CD4-positive, alpha-beta T cell treated with Interleukin-15 for 4 hours (primary cell): ENCODE measurements at places on chromosomes 1 and 21.
A peak's percentile ranks its signal among the peaks of the same experiment; 100 is the strongest.

DNA sequence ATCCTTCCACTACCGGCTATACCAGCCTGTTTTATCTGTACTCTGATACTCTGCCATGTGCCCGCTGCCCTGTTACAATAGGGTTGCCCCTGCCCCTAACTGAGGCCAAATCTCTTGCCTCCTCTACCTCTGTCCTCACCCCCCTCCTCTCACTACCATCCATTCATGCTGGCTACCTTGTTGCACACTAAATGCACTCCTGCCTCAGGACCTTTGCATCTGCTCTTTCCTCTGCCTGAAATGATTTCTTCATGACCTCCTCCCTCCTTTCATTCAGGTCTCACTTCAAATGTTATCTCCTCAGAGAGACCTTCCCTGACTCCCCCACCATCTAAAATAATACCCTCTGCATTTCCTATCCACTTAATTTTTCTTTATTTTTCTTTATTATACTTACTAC lies 7.7 kb upstream of the SYDE2 start:
- no peak for DNase-seq

GRCh38 chr1:38772026-38772425 lies 87.5 kb downstream of the RRAGC start:
- no peak for DNase-seq

- DNase-seq, result no peak
Measured at GRCh38 chr1:184947497-184948256, 26.6 kb downstream of the NIBAN1 start.

DNA sequence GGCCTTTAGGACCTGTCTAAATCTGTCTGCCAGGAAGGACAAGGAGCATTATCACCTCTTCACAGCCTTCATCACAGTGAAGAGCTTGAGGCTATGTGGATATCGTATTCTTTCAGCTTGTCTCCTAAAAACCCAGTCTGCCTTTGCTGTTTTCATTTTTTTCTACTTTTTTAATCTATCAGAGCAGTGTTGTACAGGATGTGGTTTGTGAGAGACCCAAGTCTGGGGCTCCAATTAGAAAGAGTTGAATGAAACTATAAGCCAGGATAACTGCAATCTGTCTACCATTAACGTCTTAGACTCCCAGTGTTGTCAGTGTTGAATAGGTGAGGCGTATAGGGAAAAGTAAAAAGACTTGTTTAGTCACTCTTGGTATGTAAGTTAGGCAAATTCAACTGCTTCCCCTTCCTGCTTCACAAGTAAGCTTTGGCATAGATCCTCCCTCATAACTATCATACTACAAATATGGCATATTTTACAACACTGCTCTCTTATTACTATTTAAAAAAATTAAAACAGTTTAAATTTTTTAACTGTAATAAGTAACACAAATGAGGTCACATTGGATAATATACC lies 1225.8 kb upstream of the PRMT6 start:
- no peak for DNase-seq

DNA sequence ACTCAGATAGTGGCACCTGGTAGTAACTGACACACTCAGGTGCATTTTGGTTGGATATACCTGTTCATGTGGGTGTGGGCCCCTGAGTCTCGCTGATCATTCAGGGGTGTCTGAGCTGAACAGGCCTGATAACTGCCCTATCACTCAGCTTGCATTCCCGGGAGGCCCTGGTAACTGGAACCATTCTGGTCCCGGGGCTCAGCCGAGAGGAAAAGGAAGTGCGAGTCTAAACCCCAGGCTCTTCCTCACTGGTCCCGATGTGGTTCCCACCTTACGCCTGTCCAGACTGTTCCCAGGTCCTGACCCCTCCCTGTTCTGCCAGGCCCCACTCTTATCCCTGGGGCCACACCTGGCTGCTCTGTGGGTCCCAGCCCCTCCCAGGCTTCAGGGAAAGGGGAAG lies 11.7 kb upstream of the CDK18 start:
- no peak for DNase-seq

DNA sequence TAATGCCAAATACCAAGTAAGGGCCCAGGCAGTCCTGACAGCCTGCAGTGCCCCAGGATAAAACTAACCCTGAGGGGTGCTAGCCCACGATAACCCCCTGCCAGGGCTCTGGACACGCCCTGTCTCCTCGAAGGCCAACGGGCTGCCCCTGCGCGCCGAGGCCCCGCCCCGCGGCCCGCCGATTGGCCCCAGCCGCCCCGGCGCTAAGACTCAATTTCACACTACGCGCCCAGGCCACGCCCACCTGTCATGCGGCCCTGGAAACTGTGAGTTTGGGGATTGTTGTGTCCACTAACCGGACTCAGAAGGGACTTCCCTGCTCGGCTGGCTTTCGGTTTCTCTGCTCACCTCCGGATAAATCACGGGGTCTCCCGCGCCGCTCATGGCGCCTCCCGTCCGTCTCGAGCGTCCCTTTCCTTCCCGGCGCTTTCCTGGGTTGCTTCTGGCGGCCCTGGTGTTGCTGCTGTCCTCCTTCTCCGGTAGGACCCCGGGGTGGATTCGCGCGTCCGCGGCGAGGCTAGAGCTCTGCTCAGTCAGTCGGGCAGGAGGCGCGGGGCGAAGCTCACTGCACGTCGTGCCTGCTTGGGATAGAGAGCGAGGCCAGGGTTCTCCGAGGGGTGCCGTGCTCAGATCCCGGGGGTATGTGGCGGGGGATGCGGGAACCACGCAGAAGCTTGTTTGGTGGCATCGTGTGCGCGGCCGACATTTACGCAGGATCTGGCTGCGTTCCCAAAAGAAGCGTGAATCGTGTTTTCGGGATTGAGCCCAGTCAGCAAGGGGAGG lies at the start of gene CR1L:
TSS of gene CR1L (plus strand) at position 282 of the 783 bp plus-strand sequence. CDS start at position 383, 101 bp downstream.
- peak; percentile 45 for DNase-seq

GRCh38 chr1:150234309-150234565 lies 1.7 kb downstream of the ANP32E start:
- DNase-seq, result no peak

GRCh38 chr1:116164604-116165368 lies 53.6 kb downstream of the MAB21L3 start:
- no peak for DNase-seq

DNA sequence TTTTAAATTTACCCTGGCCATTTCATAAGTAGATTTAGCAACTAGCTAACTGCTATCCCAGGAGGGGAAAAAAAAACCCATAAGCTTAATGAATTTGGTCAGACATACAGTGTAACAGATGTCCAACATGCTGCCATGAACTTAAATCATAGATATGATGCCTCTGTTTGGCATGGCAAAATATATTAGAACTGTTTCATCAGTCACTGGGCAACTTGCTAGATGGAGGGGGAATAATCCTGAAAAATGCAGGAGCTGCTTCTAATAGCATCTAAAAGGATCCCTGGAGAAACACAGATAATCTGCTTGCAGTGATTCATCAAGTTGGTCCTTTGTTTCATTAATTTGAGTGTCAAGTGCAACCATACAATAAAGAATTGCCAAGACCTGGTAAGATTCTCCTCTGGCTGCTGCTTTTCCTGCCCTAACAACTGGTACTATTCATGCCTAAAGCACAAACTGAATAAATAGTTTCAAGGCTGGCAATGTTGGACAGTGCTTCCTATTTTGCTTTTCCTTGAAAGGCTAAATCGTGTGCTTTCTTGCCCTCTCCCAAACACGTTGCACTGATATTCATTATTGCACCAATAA lies 1.5 kb upstream of the ST6GALNAC5 start:
- no peak for DNase-seq

GRCh38 chr1:179264507-179264906 lies 29.1 kb upstream of the SOAT1 start:
- no peak for DNase-seq

GRCh38 chr1:117662667-117663066 lies 56.8 kb downstream of the TENT5C start:
- no peak for DNase-seq

GRCh38 chr1:46457178-46457577 lies 32.5 kb upstream of the DMBX1 start:
- DNase-seq, result no peak

- DNase-seq, result no peak
Measured at GRCh38 chr1:7550981-7551380, 220.1 kb upstream of the VAMP3 start.

DNA sequence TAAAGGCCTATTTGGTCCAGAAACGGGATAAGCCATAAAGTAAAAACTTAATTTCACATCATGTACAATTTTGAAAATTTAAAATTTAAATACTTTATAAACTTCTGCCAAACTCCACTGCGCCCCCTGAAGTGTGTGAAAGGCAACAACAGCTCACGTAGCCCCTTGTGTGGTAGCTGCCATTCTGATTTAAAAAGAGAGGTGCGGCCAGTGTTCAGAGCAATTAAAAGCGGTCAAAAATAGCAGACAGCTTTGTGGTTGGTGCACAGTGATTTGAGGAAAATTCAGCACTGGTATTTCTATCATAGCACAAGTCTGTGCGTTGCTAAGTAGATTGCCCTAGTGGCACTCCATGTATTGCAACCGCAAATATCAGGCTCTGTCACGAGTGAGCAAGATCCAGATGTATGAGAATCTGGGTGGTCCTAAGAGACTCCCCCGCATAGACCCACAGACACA lies 122.5 kb downstream of the ATG4C start:
- DNase-seq, result no peak

DNA sequence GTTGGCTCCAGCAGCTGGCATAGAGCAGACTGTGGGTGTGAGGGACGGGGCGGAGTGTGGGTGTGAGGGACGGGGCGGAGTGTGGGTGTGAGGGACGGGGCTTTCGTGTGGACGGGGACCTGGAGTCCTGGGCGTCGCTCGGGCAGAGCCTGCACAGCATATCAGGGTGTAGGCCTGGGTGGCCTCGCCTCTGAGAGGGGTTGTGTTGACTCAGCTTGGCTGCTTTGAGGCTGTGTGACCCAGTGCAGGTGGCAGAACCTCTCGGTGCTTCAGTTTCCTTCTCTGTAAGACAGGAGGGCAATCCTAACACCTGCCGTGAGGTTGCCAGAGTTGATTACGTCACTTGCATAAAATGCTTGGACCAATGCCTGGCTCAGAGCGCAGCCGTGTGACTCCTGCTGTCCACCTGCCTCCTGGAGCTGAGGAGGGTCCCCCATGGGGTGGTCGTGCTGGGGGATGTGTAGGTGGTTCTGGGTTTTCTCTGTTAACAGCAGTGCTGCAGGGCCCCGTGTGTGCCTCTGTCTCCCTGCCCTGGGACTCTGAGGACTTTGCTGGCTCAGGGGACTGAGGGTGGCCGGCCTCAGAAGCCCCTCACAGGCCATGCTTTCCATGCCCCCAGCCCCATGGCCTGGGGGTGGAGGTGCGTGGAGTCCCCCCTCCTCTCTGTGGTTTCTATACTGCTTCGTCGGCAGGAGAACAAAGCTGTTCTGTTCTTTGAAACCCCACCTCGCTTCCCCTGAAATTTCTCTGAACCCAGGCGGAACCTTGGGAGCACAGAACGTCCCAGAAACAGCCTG lies 15.4 kb downstream of the PDXK start:
- DNase-seq, result no peak

DNA sequence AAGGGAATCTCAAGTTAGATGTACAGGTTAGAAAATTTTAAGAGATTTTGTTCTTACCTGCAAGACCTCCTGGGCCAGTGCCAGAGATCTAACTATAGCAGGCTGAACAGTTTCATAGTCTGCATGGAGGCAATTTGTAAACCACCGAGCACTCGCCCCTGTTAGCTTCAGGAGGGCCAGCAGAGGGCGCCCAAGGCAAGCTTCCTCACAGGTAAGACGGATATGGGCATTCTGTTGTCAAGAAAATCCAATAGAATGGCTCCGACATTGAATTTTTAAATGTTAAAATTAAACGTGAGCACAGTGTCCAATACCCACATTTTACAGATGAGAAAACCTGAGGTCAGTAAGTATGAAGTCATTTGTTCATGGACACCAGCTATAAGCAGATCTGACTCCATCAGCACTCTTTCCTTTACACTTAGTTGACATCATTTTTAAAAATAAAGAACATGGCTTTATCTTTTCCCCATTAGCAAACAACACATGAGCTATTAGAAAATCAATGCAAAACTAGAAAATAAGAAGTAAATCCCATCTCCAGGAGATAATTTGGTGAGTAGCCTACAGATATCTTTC lies 2.2 kb downstream of the REG4 start:
- DNase-seq, result peak; percentile 55

DNA sequence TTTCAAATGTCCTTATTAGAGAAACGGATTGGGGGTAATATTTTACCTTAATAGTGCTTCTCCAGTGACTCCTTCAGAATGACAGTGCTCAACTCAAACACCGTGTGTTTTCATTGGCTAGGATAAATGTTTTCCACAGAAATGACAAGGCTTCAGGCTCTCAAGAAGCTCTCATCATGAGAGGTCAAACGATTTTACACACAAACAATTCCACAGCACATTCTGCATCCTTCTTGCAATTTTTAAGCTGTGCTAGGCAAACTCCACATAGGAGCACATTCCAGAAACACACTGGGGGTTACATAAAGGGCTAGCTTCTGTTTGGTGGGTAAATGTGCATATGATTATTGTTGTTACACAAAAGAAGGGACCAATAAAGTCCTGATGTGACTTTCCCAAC lies 75.5 kb upstream of the IPO9 start:
- no peak for DNase-seq

- DNase-seq, result no peak
Measured at GRCh38 chr1:40309374-40310128, 7.5 kb downstream of the COL9A2 start.

DNA sequence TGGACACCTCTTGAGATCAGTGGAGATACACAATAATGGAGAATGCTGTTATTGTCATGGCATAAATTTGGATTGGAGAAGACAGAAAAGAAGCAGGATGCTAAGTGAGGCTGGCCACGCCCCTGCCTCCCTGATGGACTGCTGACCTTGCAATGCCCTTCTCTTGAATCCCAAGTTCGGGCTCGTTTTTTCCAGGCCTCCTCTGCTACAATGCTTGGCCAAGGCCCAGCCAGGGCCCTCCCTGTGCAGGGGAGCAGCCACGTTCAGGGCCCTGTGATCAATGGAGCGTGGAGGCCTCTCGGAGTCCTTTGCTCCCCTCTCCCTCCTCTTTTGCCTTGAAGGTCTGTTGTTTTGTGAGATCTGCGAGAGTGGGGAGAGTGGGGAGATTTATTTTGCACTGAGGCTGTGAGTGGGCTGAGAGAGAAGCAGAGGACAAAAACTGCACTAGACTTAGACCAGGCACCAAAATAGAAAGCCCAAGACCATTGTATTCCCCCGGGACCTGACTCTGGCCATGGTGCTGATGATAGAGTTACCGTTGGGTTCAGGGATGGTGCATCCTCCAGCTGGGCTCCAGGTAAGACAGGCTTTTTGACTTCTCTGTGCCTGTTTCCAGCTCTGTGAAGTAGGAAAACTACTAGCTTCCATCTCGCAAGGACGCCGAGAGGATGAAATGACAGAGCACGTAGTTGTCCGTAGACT lies 268.6 kb downstream of the KAZN start:
- no peak for DNase-seq

GRCh38 chr1:76006234-76006633 lies 68.3 kb upstream of the ST6GALNAC3 start:
- DNase-seq, result no peak
